ENCODE measurements at places on chromosomes 7 and 10. TPM values are rescaled to one million over a fixed set of nuclear protein-coding genes. Genes with fewer than 3 reads are reported as not detected.

DNA sequence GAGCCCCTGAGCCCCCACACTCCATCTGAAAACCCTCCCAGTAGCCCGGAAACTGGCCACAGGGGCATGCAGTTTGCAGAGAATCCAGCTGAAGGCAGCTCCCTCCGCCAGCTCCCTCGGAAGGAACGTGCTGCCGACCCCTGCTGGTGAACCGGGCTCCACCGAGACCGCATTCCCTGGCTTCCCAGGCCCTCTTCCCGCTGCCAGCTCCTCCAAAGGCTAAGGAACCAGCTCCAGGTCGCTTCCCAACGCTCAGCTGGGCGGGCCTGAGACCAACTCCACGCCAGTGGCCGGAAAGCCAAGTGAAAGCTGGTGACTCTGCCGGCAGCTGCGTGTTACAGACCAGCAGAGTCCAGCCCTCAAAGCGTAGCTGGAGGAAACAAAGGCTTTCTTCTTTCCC is 35.8 kb downstream of the GPER1 start:
- DNase-seq, result peak; percentile 92

GRCh38 chr7:42152329-42153205 is 84.4 kb downstream of the GLI3 start:
- DNase-seq, result no peak

DNA sequence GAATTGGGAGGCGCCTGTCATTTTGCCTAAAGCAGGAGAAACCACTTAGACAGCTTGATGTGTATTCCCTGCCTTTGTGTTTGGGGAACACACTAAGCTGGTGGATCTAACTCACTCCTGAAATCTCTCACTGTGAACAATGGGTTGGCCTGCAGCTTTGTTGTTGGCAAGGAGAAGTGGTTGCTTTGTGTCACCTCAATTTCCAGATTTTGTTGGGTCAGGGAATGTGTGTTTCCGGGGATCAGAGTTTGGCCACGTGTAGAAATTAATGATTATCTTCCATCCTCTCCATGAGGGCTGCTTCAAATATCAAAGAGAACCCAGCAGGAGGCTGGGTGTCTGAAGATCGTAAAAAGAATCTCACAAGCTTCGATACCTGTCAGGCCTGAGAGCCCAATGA is 27.8 kb downstream of the A1CF start:
- DNase-seq, result no peak

SDK1 gene
- total RNA-seq, result 2.0 TPM

DNA sequence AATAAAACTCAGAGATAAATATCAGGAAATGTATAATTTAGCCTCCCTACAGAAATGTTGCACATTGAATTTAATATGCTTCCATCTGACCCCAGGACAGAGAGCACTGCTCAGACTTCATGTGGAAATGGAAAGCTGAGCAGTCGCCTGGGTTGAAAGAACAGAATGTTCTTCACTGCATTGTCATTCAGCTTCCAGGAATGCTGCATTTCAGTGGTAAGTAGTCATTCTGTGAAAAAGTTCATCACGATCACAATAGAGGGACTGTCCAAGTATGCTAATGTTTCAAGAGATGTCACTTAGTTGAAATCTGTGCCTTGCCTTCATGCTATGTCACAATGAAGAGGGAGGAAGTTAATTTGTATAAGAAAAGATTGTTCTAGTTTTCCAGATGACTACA is 147.3 kb downstream of the NRCAM start:
- no peak for DNase-seq

DNA sequence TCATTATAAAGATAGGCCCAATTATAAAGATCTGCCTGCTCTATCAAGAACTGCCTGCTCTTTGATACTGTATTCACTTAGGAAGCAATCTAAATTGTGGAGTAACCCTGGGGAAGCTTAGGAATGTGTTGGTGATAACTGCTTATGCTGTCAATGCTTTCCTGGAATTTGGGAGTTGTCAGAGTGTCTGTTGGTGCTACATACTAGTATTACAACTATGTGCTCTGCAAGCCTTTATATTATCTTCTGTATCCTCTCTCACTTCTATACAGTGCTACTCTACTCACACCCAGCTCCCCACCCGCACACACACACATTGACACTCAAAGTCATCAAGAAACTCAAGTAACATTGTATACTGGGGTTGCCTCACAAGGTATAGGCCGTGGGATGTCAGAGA is 6.1 kb downstream of the ZNF277 start:
- DNase-seq, result no peak

DNA sequence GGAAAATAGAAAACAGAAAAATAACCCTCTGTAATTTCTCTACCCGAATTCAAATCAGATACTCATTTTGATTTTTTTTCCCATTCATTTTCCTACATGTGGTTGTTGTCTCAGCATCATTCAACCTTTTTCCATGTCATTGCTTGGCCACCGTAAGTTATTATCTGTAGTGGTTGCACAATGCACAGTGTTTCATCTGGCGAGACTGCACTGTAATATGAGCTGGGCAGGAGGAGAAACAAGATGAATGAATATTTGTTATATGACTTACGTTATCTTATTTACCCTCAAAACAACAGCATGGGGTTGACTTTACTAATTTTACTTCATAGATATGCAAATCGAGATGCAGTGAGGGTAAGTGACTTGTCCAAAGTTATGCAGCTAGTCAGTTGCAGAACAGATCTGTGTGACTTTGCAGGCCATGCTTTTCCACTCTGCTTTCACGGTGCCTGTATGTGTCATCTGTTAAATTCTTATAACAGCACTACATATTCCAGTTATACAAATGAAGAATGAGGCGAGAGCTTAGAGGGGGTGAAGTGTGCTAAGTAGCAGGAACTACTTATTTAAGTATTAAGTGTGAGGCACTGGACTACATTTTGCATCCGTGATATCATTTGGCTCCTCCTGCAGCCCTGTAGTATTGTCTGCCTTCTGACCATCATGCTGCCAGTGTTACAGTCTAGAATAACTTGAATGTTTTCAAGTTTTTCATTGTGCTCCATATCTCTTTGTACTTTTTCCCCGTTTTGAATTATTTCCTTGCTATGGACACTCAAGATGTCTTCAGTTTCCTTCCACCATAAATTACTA is 56.7 kb downstream of the ZMYND11 start:
- no peak for DNase-seq

FAM25A gene
- not detected for total RNA-seq

DPYSL4 gene
- 9.9 TPM for total RNA-seq

DNA sequence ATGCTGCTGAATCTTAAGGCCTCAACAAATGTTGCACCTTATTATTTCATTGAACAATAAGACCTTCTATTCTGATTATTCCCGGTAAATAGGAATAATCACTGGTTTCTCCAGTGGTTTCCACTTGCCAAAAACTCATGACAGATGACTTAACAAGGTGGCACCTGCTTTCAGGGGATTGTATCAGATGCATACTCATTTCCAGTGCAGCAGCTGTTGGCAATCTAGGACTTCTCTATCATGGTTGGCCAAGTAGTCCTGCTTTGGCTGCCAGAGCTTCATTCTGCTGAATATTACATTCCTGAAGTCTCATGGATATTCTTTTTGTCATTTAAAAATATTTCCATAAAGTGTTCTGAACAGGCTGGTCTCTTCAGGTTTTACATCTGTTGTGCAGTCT is 193.3 kb downstream of the ADK start:
- DNase-seq, result no peak

DNA sequence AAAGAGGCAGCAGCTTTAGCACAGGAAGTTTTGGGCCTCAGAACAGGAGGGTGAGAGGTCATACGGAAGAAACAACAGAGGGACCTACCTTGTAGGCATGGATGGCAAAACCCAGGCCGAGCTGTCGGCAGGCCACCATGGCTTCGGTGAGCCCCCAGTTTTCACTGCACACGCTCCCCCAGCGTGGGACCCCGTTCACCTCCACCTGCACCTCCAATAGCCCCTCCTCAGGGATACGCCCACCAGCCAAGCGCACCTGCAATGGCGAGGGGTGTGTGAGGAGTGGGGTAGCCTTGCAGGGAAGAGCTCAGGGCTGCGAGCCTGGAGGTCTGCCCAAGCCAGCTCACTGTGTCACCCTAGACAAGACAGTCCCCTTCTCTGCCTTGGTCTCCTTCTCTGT is 11.3 kb downstream of the LOXL4 start:
- DNase-seq, result no peak

PTPRN2 gene
- 1.9 TPM for total RNA-seq

GRCh38 chr7:41969561-41970105 is 266.7 kb upstream of the INHBA start:
- DNase-seq, result no peak

TACR2 gene
- 0.24 TPM for total RNA-seq

TDRD1 gene
- total RNA-seq, result 0.77 TPM

GRCh38 chr10:102586858-102587257 is 57.4 kb upstream of the TRIM8 start:
- DNase-seq, result no peak

DNA sequence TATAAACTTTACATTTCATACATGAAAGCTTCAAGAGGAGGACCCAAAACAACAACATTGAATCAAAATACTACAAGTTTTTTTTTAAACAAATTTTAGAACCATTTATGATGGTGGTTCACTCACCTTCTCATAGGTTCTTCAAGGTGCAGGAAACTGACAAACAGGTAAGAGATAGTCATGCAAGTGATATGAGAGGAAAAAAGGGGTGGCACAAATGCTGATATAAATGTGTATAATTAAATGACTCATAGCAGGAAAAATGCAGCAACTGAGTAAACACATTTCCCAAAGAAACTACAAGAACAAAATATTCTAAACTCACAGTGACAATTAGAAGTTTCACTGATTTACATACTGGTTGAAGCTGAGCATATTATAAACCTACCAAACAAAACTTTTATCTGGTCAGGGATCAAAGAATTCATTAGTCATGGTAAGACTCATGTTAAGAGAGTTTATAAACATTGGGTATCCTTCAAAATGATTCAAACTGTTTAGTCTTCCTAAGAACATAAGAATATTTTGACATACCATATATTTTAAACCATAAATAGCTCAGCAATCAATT is 14.1 kb downstream of the ZWINT start:
- DNase-seq, result no peak

- DNase-seq, result peak; percentile 44
These were observed 205.0 kb downstream of the DIP2C start for GRCh38 chr10:484441-484924.

NODAL gene
- total RNA-seq, result not detected

H2BK1 gene
- not detected for total RNA-seq

Measured in left cardiac atrium (tissue), 4 donors.